ENCODE measurements at places on chromosomes 1 and 21.

DNA sequence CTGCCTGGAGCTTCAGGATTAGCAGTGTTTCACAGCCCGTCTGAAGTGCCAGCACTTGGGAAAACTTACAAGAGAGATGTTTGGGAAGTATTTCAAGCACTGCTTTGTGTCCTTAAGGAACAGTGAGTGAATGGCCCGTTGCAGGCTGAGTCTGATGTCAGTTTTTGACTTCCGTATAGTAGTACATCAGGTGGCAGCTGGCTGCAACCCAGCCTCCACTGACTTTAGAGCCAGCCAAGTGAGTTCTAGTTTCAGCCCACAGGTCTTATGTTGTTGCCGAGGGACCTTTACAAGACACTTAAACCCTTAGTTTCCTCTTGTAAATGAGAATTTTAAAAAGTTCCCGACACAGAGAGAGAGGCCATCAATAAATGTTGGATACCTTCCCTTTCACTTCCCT, 35.0 kb downstream of the UCK2 start:
- no peak for DNase-seq

DNA sequence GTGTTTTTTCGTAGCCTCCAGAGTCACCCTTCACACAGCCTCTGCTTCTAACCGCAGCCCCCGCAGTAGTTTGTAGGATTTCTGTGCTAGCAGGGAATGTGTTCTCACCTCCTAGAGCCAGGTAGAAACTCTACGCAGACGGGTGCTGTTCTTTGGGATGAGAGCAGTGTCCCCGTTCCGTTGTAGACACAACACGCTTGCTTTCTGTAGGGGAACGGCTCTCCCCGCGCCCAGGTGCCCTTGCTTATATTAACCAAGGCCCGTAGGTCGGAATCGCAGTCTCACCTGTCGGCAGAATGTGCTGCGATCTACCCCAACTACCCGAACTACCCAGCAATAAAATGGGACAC, 111.8 kb upstream of the NBPF11 start:
- no peak for DNase-seq

- DNase-seq = no peak
Observed at GRCh38 chr1:197145446-197146024, 934 bp downstream of the ASPM start.

GRCh38 chr1:223031733-223032601, 111.1 kb downstream of the TLR5 start:
- no peak for DNase-seq

DNA sequence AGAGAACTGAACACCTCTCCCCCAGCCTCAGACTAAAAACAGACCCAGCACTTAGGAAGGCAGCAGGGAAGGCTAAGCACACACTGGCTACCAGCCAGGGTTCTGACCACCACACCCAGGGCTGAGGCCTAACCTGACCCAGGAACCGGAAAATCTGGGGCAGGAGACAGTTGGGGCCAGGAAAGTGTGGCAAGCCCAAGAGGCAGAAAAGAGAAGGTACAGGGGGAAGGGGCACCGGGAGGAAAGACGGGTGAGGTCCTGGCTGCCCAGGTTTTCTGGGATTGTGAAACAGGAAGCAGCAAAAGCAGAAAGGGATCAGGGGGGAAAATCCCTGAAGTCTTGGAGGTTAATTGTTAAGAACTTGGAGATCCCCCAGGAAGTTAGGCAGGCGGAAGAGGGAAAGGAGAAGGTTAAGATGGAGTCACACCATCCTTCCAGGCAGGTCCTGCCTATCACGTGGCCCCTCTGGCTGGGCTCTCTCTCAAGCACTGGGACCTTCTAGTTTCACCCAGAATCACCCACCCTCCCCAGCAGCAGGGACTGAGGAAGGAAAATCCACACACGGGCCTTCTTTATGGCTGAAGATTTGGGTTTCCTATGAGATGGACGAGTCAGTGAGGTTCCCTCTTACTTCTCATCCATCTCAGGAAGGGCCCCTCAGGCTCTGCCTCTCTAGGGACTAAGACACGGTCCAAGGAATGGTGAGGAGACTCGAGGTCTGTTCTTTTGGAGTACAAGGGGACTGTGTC, 2.6 kb downstream of the HDGF start:
- DNase-seq = peak; percentile 32

GRCh38 chr21:33364830-33365229, 38.4 kb upstream of the IFNGR2 start:
- no peak for DNase-seq

GRCh38 chr1:105793536-105794146, 1262.8 kb upstream of the PRMT6 start:
- no peak for DNase-seq

DNA sequence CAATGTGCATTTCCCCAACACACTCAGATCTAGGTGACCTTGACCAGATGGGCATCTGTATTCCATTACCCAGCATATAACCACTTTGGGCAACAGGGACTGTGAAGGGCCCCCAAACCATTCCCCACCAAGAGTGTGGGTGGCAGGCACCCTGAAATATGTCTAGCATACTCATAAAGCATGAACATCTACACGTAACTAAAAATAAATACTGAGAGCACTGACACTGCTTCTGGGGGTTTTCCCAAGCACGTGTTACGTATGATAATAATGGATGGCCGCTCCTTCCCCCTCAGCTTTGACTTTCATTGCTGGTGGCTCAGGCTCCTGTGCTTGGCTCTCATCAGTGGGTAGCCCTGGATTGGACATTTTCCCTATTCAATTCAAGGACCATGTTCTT, 39.1 kb downstream of the IGSF3 start:
- no peak for DNase-seq

DNA sequence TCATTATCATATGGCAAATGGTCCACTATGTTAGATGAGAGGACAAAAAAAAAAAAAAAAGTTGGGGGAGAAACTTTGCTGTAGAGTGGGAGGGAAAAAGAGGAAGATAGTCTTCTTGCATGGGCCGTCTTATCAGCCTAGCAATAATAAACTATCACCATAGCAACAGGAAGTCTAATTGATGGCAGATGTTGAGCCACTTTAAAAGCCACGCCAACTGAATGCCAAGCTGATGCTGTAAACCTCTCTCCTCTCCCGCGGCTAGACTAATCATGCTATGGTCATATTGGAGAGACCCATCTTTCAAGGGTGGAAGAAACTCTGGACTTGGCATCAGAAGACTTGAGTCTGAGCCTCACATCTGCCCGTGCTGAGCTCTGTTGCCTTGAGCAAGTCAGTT, 122.2 kb upstream of the HOOK1 start:
- no peak for DNase-seq

- no peak for DNase-seq
Observed at GRCh38 chr1:114134518-114134917, 19.2 kb downstream of the SYT6 start.

DNA sequence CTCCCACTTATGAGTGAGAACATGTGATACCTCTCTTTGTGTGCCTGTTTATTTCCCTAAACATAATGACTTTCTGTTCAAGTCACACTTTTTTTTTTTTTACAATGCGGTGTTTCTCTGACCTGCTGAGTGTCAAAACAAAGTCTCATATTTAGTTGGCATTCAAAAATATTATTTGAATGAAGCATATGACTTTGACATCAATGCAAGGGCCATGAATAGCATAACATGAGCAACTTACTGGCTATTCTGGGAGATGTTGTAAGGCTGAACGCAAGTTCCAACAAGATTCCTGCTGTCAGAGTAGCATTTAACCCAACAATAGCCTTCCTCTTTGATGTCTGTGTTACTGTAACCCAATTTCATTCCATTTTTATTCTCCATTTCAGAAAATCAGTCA, 2.0 kb upstream of the KRTAP19-1 start:
- no peak for DNase-seq

- no peak for DNase-seq
Observed at GRCh38 chr1:68093737-68094136, 43.3 kb upstream of the DIRAS3 start.

DNA sequence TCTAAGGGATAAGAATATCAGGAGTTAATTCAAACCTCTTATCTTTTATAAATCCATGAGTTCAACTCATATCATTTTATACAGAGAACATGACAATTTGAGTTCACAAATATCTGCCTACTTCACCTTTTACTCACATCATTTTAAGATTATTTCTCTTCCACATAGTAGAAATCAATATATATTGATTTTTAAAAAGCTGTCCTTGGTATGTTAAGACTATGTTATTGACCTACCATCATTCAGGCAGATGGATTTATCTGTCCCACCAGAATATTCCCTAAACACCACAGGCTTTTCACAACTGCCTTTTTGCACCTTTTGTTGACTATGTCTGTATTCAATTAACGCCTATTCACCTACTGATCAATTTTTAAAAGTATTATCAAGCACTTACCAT, 13.5 kb downstream of the DRAM2 start:
- DNase-seq = no peak

DNA sequence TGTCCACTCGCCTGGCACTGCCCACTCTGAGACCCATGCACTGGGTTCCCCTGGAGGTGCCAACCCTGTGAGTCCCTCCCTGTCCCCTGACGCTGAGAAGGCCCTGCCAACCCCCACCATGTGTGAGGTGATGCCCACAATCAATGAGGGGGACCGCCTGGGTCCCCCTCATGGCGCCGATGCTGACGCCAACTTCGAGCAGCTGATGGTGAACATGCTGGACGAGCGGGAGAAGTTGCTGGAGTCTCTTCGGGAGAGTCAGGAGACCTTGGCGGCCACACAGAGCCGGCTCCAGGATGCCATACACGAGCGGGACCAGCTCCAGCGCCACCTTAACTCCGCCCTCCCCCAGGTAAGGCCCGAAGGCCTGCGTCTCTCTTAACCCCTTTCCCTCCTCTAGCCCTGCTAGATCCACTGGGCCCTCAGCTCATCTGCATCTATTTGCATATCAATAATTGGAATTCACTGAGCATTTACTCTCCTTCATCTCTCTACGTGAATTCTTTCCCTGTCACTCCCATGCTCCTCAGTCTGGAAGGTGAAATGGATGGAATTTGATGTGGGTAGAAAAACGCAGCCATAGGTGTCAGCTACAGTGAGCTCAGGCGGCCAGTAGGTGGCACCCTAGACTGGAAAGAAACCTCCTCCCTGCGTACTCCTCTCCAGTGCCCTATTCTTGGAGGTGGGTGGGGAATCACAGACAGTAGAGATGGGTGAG, 12.8 kb downstream of the PPFIA4 start:
- DNase-seq = peak; percentile 65

DNA sequence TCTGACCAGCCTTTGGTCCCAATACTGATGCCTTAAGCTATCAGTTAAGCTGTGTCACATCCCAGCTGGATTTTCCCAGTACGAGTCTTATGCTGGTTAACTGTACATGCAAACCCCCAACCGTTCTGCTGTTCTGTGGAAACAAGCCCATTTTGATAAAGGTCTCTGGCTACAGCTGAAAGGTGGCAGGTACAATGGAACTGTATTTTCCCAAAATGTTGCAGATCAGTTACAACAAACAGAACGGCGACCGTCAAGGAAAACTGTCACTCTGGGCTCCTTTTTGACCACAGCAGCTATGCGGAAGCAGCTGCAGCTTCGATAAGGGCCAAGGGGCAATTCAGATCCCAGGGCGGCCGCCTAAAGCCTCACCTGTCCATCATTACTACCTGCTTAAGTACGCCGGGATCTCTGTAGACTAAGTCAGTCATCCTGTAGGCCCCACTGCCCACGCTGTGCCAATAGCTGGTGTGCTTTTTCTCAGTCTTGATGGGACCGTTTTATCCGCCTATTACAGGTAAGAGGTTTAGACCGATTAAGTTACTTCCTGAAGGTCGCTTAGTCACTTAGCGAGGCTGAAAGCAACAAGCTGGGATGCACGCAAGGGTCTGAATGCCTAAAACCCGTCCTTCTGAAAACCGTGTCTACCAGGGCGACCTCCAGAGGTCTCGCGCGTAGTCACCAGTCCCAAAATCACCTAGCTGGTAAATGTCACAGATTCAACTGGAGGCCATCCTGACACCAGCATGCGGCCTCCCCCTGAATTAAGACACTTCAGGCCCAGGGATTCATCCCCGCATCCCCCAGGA, 11.1 kb upstream of the RAB42 start:
- peak; percentile 67 for DNase-seq

DNA sequence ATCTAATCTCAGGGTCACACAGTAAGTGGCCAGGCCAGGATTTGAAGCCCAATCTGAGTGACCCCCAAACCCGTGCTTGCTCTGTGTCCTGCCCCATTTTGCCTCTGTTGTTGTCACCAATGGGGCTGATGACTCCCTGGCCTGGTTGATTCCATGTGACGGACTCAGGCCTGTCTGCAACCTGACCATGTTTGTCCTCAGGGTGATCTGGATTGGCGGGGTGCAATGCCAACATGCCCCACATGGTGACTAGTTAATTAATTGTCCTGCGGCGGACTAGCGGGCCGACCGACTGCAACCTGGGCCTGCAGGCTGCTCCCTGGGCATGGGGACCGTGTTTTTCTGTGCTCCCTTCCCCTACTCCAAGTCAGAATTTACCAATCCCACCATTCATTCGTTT, 256.3 kb downstream of the MATN1 start:
- no peak for DNase-seq

DNA sequence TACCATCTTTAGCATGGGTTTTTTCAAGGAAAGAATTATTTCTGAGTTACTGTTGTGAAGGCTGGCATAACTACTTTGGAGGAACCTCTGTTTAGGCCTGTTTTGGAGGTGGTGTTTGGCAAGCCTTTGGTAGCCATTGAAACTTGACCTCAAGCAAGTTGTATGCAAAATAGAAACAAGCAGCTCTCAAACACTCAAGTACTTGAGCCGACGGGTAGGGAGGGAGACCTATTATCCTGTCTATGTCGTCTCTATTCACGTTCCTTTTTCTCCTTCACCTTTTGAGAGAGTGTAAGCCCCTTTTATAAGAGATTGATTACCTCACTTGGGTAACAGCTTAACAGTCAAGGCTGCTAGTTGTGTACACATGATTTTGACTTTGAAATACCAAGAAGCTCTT, 878.3 kb upstream of the CXADR start:
- no peak for DNase-seq

DNA sequence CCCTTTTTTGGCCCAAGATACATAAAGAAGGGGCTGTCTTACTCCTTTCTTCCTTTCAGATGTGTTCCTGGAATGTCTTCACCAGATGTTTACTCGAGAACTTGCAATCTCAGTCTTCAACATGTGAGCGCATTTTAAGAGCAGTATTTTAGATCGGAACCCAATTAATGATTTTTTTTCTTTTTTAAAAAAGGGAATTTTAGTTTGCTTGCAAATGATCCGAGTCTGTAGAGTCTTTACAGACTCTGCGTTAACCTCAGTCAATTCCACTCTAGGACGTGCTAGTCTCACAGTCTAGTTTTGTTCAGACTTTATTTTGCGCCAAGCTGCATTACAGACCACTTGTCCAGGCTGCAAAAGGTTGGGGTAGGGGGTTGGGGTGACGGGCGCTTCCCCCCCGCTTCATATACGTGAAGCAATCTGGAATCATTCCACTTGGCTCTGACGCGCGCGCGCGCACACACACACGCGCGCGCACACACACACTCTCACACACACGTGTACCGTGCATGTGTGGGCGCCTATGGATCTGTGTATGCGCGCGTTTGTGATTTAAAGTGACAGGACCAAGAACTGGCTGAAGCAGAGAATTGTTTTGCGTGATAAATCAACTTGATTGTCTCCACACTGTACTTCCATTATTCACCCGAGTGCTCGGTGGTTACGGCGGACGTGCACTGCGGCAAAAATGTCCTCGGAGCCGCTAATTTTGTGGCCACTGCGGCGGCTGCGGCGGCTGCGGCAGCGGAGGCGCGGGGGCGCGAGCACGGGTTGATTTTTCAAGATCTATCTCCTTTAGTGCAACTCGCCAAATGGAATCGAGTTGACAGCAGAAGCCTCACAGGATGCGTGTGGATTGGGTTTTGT, 25.6 kb upstream of the NFIA start:
- peak; percentile 41 for DNase-seq

GRCh38 chr1:26028490-26028980, 7.0 kb downstream of the EXTL1 start:
- DNase-seq = no peak

All from CD4-positive, alpha-beta T cell treated with Interleukin-12 subunit alpha and Interleukin-12 subunit beta, for 1 hour (primary cell).